ENCODE measurements at places on chromosomes 4 and X.

GRCh38 chrX:40061005-40061404 is 36.8 kb downstream of the BCOR start:
- no peak for DNase-seq

GRCh38 chr4:71186566-71187403 is 152.0 kb upstream of the SLC4A4 start:
- DNase-seq = peak; percentile 0

- no peak for DNase-seq
Measured at GRCh38 chr4:26345565-26345938, 24.7 kb downstream of the RBPJ start.

GRCh38 chr4:180581061-180581460 is 1662.1 kb upstream of the TENM3 start:
- DNase-seq = no peak

GRCh38 chr4:22686141-22686540 is 6.6 kb upstream of the GBA3 start:
- DNase-seq = no peak

All from stimulated activated CD4-positive, alpha-beta T cell treated with anti-CD3 and anti-CD28 coated beads, Interleukin-12 subunit alpha, Interleukin-12 subunit beta, amount 100 ng/mL, for 48 hours (primary cell).